Activated naive CD4-positive, alpha-beta T cell treated with anti-CD3 and anti-CD28 coated beads for 36 hours (primary cell): ENCODE measurements at places on chromosomes 2 and 18. TPM values are rescaled to one million over a fixed set of nuclear protein-coding genes. Genes with fewer than 3 reads are reported as not detected.

DNA sequence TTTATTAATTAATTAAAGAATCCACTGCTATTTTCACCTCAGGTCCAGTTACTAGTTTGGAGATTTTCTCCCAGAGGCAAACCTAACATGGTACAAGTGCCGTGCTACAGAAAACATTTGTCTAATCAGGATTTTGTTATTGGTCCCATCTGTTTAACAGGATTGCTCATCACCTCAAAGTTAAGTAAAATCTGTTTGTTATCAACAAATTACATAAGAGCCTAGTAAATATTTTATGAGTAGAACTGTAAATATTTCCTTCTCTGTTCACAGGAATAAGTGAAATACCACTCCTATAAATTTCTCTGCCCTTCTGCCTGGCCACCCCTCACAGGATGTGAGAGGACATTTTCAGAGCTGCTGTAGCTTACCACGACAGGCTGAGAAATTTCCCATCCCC is 200.2 kb downstream of the RAD51AP2 start:
- no peaks in the 10 kb centered on the region for H3K36me3 ChIP-seq
- peaks cover 3% of the 10 kb centered on the region for H3K27me3 ChIP-seq
- no peak for DNase-seq

DNA sequence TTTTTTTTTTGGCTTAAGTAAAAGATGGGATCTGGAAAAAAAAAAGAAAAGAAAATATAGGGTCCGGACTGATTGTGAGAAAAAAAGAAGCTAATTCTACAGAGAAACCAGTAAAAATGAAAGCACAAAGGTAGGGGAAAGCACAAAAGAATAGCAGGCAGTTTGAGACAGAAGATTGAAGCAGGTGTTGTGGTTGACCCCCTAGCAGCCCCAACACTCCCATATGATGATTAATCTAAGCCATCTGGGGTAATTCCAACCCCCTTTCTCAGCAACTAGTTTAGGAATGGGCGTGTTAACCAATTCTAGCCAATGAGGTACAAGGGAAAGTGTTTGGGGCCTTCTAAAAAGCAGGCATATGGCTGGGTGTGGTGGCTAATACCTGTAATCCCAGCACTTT is 77.0 kb downstream of the MBD2 start:
- peak; percentile 73 for DNase-seq
- peaks cover 49% of the 10 kb centered on the region for H3K4me1 ChIP-seq
- peak overlapping the region; percentile 97 for H3K27ac ChIP-seq

GRCh38 chr2:170503971-170504809 is 210.9 kb upstream of the SP5 start:
- H3K27me3 ChIP-seq, result peaks cover 1% of the 10 kb centered on the region
- no peak overlapping the region for H3K27ac ChIP-seq
- H3K4me3 ChIP-seq, result no peak overlapping the region

- no peak for DNase-seq
- no peak overlapping the region for H3K27ac ChIP-seq
- H3K4me3 ChIP-seq, result no peak overlapping the region
- H3K36me3 ChIP-seq, result no peaks in the 10 kb centered on the region
- peaks cover 9% of the 10 kb centered on the region for H3K4me1 ChIP-seq
Measured at GRCh38 chr2:231676243-231676642, 32.1 kb upstream of the PTMA start.

DNA sequence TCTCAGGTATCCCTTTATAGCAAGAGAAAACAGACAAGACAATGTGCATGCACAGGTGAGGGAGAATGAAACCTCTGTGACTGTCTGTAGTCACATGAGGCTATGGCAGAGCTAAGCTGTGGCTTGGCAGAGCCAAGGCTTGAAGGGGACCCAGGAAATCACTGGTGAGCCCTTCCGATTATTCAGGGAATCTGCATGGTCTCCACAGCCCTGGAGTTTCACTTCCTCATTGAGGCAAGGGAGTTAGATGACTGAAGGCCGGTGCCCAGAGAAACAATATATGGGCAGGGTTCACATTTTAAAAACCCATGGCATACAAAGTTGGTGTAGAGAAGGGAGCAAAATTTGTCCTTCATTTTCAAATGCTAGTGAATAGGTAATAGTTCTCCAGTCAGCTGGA is 144.4 kb upstream of the REV1 start:
- DNase-seq, result no peak
- H3K4me1 ChIP-seq, result no peaks in the 10 kb centered on the region
- no peak overlapping the region for H3K27ac ChIP-seq
- H3K4me3 ChIP-seq, result no peak overlapping the region
- H3K27me3 ChIP-seq, result no peaks in the 10 kb centered on the region

DNA sequence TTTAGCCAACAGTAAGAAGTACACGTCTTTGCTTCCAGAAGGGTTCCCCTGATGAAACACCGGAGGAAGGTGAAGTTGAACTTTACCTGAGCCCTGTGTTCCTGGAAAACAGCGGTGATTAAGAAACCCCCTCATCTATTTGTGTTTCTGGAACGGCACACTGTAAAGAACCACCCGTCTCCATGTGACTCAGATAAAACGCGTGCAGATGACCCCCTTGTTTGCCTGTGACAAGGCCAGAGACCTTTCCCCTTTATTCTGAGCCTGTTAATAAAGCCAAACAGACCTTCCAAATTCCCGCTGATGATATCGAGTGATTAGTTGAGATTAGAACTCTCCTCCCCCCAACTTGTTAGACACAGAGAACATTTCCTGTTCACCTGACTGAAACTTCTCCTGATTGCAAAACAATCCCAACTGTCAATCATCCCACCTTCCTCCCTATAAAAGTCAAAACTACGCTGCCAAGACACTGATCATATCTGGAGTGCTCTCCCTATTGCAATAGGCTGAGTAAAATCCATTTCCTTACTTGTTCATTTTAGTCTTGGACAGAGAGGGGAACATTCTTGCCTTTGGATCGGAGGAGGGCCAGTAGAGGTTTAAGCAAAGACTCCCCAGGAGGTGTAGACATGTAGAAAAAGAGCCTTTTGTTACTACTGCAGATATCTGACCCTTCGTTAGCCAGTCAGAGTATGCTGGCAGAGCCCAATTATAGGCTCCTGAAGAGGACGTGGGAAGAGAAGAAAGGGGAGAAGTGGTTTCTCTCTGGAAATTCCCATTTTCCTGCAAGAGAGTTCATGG is 914 bp upstream of the IWS1 start:
- H3K4me1 ChIP-seq, result peaks cover 24% of the 10 kb centered on the region
- no peaks in the 10 kb centered on the region for H3K27me3 ChIP-seq
- DNase-seq, result no peak
- H3K36me3 ChIP-seq, result peaks cover 14% of the 10 kb centered on the region

- peaks cover 25% of the 10 kb centered on the region for H3K27me3 ChIP-seq
- no peaks in the 10 kb centered on the region for H3K36me3 ChIP-seq
- no peak overlapping the region for H3K4me3 ChIP-seq
- no peak for DNase-seq
Measured at GRCh38 chr2:43832457-43832856, 6.2 kb downstream of the ABCG5 start.

DNA sequence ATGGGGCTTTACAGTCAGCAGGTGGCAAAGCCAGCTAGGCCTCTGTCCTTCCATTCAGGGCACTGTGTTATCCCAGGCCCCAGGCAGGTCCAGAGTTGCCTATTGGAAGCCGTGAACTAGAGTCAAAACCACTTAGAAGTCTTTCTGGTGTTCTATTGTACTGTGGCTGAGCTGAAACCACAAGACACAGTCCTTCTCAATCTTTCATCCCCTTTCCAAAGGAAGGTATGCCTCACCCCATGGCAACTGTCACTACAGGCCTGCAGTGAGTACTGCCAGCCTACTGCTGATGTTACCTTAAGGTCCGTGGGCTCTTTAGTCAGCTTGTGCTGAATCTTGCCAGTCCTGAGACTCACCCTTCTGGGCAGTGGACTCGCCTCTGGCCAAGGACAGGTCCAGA is 181.6 kb downstream of the GULP1 start:
- peaks cover 3% of the 10 kb centered on the region for H3K27me3 ChIP-seq
- H3K36me3 ChIP-seq, result no peaks in the 10 kb centered on the region
- DNase-seq, result no peak
- H3K27ac ChIP-seq, result no peak overlapping the region
- H3K4me3 ChIP-seq, result no peak overlapping the region

CFAP65 gene
- not detected for total RNA-seq
